Astrocyte (in vitro differentiated cells and primary cell): ENCODE measurements at places on chromosomes 11 and 22.

- no peak for DNase-seq
Observed at GRCh38 chr11:65124480-65125196, 2.5 kb downstream of the MRPL49 start.

DNA sequence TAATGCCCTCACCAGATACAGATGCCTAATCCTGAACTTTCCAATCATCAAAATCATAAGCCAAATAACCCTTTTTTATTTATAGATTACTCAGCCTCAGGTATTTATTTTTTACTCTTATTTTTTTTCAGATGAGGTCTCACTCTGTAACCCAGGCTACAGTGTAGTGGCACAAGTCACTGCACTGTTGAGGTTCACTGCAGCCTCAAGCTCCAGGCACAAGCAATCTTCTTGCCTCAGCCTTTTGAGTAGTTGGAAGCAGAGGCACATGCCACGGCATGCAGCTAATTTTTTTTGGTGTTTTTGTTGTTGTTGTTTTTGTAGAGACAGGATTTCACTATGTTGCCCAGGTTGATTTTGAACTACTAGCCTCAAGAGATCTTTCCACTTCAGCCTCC, 49.5 kb downstream of the TTC28 start:
- DNase-seq = no peak

DNA sequence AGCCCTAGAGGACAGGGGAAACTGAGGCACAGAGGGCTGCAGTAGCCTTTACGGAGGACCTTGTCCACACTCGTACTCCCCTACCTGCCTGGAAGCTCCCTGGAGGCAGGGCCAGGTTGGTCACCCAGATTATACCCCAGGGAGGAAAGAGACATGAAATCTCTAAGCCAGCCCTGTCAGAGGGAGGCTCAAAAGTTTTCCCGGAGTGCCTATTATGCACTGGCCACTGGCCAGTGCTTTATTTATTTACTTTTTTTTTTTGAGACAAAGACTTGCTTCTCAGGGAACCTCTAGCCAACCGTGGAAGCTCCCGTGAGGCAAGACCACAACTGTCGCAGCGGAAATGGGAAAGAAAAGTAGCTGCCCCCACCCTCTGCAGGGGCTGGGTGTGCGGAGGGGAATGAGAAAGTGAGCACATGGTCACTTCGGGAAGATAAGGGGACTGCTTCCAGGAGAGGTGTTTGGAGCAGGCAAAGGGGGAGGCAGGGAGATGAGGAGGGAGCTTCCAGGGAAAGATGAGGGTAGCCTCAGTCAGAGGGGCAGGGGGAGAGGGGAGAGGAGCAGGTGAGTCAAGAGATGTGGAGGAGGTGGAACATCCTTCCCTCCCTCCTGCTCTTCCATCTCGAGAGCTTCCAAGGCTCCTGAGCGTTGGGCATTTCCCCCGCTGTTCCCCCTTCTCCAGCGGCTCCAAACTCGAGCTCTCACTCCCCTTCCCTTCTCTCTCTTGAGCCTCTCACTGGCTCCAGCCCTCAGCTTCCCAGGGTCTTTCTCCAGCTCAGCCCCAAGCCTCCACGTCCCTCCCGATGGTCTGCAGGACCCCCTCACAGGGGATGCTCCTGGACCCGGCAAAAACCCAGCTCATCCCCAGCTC, 4.3 kb downstream of the IL2RB start:
- no peak for DNase-seq

DNA sequence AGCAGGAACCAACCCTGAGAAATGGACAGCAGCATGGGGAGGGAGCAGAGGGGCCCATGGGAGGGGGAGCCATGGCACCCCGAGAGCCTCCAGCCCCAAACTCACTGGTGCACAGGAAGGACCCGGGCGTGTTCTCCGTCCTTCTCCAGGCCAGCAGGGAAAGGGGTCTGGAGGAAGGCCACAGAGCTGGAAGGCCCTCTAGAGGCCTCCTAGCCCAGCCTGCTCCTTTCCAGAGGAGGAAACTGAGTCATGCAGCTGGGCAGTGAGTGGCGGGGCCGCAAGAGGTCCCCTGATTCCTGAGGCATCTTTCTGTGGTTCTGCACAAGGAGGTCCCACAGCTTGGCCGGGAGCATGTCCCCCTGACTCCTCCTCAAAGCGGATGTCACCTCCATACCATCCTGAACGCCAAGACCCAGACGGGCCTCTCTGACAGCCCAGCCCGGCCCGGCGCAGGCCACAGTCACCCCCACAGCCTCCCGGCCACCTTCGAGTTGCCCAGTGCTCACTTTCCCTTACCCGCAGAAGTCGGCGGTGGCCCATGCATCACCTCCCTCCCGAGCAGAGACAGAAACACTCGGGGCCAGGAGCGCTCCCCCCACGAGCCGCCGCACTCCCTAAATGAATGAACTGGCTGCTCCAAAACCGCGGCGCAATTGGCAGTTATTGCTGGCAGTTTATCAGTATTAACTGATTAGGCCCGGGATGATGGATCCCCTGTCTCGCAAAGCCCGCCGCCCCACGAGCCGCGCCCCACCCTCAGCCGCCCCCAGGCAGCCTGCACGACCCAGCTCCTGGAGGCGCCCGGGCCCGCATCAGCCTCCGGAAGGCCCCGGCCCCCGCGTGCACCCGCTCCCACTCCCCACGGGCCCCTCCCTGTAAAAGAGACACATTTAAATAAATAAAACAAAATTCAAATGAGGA, 272.5 kb downstream of the BUD13 start:
- DNase-seq = no peak

GRCh38 chr11:111737444-111738210, 28.6 kb downstream of the PPP2R1B start:
- DNase-seq = no peak

GRCh38 chr22:20080776-20081654, 974 bp downstream of the DGCR8 start:
- DNase-seq = peak; percentile 60

GRCh38 chr22:47402876-47403525, 640.6 kb downstream of the TBC1D22A start:
- no peak for DNase-seq

- DNase-seq = no peak
Observed at GRCh38 chr22:27561286-27561904, 240.2 kb downstream of the MN1 start.

- DNase-seq = peak; percentile 8
Observed at GRCh38 chr11:63802637-63803414, 10.4 kb upstream of the SPINDOC start.

- DNase-seq = no peak
Observed at GRCh38 chr11:103114836-103115235, 5.6 kb downstream of the DYNC2H1 start.

GRCh38 chr22:29195964-29196666, 9.6 kb upstream of the EMID1 start:
- no peak for DNase-seq
